ENCODE measurements at places on chromosomes 2 and 18.

DNA sequence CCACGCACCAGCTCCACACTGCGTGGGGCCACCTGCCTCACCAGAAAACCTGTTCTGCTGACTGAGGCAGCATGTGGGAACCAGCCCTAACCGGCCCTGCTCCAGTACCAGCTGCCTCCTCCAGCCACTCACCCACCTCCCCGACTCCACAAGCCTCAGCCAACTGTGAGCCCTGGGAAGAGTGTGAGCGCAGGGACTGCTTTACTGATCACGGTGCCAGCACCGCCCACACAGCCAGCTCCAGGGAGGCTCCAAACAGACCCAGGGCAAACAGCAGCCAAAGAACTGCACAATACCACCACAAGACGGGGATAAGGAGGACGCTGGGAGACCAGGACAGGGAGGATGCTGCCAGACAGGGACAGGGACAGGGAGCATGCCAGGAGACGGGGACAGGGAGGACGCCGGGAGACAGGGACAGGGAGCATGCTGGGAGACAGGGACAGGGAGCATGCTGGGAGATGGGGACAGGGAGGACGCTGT lies 28.4 kb downstream of the EIPR1 start:
- DNase-seq = peak; percentile 73

DNA sequence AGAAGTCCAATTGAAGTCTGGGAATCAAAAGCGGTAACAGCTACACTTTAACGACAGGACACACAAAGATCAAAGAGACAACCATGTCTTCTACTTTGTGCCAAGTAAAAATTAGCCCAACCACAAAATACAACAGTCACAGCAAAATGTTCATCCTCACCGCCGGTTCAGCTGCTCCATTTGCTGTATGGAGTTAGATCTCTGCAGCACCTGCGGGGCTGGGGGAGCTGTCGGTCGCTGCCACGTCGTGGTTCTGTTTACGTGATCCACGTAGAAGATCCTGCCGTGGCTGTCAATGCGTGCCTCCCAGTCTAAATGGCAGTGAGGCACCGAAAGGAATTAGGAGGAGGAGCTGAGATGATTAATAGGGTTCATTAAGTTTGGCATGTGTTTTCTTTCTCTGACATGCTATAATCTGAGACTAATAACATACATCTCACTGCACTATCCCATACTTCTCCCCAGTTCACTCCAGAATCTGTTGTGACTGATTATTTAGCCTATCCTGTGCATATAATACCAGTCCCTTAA lies 136.5 kb upstream of the STK17B start:
- no peak for DNase-seq

DNA sequence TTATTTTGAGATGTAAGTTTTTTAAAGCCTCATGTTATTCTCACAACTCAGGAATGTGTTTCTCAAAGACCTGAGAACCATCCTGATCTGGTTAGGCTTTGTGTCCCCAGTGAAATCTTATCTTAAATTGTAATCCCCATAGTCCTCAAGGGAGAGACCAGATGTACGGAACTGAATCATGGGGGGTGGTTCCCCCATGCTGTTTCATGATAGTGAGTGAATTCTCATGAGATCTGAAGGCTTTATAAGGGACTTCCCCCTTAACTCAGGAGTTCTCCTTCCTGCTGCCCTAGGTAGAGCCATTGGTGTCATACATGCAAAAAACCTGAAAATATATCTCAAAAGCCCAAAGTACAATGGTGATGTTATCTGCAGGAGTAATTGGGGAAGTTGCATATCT lies 836.7 kb downstream of the CBLN2 start:
- no peak for DNase-seq

DNA sequence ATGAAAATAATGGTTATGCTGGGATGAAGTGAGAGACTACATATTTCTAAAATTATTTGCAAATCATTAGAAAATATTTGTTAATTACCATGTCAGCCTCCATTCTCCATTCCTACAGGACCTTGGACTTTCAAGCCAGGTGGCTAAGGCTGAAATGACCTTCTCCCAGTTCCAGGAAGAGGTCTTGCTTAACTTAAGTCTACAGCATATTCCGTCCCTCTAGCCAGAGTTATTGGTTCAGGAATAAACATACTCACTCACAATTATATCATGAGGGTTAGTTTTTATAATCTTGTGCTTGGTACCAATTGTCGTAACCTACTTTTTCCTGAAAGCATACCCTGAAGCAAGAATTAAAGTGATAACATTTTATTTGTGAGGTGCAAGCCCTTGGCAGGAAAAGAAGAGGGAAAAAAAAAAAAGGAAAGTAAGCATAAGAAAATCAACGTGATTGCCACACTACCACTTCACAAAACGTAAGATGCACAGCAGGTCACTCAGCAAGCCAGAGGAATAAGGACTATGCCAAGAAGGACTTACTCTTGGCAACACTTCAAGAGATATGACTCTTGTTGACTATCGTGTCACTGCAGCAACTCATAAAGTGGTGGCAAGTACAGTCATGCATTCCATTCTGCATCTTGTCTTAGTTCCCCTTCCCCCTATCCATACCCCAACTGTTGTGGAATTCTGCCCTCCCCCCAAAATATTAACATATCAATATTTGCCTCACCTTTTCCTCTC lies 479.1 kb downstream of the MBD2 start:
- no peak for DNase-seq

DNA sequence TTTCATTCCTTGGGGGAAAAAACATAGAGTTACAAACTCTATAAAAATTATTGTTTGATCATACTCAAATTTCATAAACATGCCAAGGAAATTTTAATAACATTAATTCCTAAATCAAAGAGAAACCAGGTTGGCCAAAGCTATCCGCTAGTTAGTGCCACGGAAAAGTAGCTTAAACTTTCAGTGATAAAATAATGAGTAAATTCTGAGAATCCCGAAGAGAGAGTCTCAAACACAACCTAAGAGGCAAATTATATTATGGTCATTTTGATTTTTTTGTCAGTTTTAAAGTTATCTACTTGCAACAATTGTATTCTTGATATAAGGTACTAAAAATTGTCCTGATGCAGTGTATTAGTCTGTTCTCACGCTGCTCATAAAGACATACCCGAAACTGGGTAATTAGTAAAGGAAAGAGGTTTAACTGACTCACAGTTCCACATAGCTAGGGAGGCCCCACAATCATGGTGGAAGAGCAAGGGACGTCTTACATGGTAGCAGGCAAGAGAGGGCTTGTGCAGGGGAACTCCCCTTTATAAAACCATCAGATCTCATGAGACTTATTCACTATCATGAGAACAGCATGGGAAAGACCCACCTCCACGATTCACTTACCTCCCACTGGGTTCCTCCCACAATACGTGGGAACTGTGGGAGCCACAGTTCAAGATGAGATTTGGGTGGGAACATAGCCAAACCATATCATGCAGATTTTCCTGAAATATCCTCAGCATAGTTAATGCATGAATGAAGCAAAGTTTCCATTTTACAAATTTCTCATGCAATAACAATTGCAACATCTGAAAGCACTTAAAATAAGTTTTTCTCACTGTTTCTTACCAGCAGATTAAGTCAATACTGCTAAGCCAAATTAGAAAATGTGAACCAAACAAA lies 205.9 kb upstream of the STK17B start:
- no peak for DNase-seq

All from DMS79 treated with DMSO at 0.1 percent for 48 hours (cell line).